ENCODE measurements at places on chromosomes 7 and 10. TPM values are rescaled to one million over a fixed set of nuclear protein-coding genes. Genes with fewer than 3 reads are reported as not detected.

Gene RAMP3
- total RNA-seq: not detected

Gene SYT15
- 0.59 TPM for total RNA-seq

Gene NRCAM
- total RNA-seq: 1.1 TPM

Gene HDAC9
- 21.2 TPM for total RNA-seq

Gene CAV1
- total RNA-seq: 153 TPM

Gene PMS2
- total RNA-seq: 16.4 TPM

Gene DGKB
- not detected for total RNA-seq

Gene SAMD8
- total RNA-seq: 17.3 TPM

Gene CLDN4
- 0.23 TPM for total RNA-seq

Gene SORCS1
- total RNA-seq: not detected

Gene COL17A1
- total RNA-seq: 0.23 TPM

Gene NRP1
- 185 TPM for total RNA-seq

Gene ABCB1
- total RNA-seq: 0.75 TPM

Gene ZNF316
- total RNA-seq: 15.2 TPM

Gene UBTD1
- total RNA-seq: 16.3 TPM

Gene GSTO1
- total RNA-seq: 193 TPM

Gene FEZF1
- not detected for total RNA-seq

Gene SLC13A4
- 0.08 TPM for total RNA-seq

Gene FZD8
- total RNA-seq: 34.9 TPM

Gene SPDYE6
- not detected for total RNA-seq

Gene ZSWIM8
- 40.9 TPM for total RNA-seq

Gene FKBP6
- total RNA-seq: not detected

Gene PRR15
- total RNA-seq: 0.59 TPM

Gene MOGAT3
- total RNA-seq: not detected

Gene PRKCQ
- total RNA-seq: under 0.01 TPM

Gene ABCB4
- 0.12 TPM for total RNA-seq

Gene NAT16
- total RNA-seq: not detected

Gene RRP12
- total RNA-seq: 12.5 TPM

Gene ABCF2
- 39.8 TPM for total RNA-seq

Gene BAMBI
- total RNA-seq: 13.1 TPM

Gene AKR1D1
- not detected for total RNA-seq

Gene MAD1L1
- 59.3 TPM for total RNA-seq

Gene UCN3
- total RNA-seq: not detected

Gene PALD1
- 1.1 TPM for total RNA-seq

Gene CALHM1
- total RNA-seq: not detected

Gene AGFG2
- 1.2 TPM for total RNA-seq

Gene GPR37
- total RNA-seq: 0.30 TPM

Gene BICC1
- 102 TPM for total RNA-seq

Gene FAM25A
- not detected for total RNA-seq

Gene ADAP1
- total RNA-seq: 2.3 TPM

Gene ZNF467
- 1.7 TPM for total RNA-seq

Gene DNMBP
- total RNA-seq: 14.5 TPM

Gene ANK3
- total RNA-seq: 48.9 TPM

Gene CTTNBP2
- 0.12 TPM for total RNA-seq

Gene SLC26A3
- not detected for total RNA-seq

Gene LRMDA
- total RNA-seq: 2.3 TPM

Gene TRIM74
- not detected for total RNA-seq

Gene PTPN20
- total RNA-seq: 0.47 TPM

Gene CNNM2
- 15.3 TPM for total RNA-seq

Gene SUN3
- total RNA-seq: not detected

Gene NODAL
- not detected for total RNA-seq

Gene EPC1
- 32.9 TPM for total RNA-seq

Gene PDIA4
- total RNA-seq: 381 TPM

Gene TLX1
- total RNA-seq: not detected

Gene UTF1
- total RNA-seq: not detected

Gene KEL
- total RNA-seq: not detected

Gene CALML3
- not detected for total RNA-seq

Gene ZNF117
- 1.9 TPM for total RNA-seq
